ENCODE measurements at places on chromosomes 7 and 10.

GRCh38 chr7:151425670-151426440 is 14.1 kb downstream of the CRYGN start:
- peak; percentile 67 for DNase-seq

DNA sequence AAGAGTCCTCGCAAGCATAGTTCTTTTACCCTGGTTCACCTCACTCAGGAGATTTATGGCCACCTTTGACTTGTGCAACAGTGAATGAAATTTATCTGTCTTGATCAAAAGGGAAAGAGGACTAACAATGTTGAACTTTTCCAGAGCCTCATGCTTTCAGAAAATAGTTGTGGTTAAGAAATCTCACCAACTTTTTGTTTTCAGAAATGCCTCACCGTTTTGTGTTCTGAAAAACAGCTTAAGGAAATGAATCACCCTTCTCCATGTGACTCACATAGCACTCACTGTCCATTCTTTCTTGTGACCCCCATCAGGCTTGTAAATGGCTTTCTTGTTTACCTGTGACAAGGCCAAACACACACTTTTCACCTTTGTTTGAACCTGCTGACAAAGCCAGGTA is 148.6 kb upstream of the FAM3C start:
- peak; percentile 90 for DNase-seq

DNA sequence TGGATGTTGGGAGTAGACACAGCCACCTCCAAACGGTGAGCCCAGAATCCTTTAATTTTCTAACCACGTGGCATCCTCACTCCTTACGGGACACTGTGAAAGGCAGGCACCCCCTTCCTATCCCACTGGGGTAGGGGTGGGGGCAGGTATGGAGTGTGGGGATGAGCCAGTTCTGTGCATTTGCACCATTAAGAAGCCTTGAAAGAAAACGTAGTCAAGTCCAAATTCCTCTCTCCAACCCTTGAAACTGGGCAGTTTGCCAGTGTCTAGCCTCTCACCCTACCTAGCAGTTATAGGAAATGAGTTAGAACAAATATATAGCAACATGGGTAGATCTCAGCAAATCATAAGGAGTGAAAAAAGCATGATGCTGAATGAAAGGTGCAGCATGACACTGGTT is 92.4 kb upstream of the LEP start:
- DNase-seq: no peak

DNA sequence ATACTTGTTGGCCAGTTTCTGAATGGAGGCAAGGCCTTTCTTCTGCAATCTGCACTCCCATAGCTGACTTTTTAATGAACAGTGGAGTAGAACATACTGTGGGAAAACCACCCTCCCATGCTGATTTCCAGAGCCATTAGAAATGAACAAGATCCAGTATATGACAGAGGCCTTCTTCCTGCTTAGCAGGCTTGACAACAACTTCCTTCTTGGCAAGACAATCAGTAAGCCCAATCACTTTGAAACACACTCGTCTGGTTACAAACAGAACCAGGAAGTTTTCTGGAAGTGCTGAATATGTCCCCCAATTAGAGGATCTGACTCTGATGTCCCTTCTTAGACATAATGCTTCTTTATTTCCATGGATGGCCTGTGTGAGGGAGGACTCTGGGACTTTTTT is 103.4 kb downstream of the SAMD9 start:
- DNase-seq: no peak

DNA sequence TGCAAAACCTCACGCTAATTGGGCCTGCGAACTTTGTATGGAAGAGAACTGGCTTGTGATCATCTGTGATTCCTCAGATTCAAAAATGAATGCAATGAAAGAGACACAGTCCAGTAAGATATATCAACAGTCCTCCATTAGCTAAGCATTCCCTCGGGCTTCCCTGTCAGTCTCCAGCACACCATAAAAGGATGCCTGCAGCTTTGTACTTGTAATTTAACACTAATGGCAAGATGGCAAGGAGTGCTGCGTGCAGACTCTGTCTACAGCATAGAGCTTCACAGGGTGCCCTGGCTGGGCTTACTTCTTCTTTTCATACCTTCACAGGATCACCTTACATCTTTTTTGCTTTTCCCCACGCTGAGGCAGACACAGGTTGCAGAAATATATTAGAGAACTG is 200.0 kb downstream of the GFRA1 start:
- DNase-seq: no peak

DNA sequence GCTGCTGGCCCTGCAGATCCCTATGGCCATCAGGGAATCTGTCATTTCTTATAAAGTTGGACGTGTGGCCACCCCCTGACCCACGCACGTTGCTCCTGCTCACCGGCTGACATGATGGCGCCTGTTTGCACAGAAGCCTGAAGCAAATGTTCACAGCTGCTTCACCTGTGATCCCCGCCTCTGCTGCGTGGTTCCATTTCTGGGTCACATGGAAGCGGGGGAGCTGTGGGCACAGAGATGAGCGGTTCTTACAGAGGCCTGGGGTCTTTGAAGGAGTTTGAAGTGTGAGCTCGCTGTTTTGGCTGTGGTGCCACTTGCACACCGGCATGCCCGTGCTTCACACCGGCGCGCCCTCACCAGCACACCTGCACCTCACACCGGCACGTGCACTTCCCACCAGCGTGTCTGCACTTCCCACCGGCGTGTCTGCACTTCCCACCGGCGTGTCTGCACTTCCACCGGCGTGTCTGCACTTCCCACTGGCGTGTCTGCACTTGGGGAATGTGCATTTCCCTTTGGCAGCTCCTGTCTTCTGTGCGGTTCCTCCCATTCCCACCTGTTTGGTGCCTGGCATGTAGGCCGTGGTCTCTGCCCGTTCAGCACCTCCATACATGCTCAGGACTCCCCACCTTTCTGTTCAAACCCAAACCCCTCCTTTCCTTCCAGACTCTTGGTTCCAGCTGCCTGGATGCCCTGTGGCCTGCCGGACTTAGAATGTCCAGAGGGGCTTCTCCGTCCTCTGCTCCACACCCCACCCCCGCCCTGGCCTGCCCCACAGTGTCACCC is 86.7 kb downstream of the INPP5A start:
- DNase-seq: no peak

GRCh38 chr7:128937647-128938543 is at the start of gene IRF5:
TSS of gene IRF5 (plus strand) at chr7:128937927. CDS start at chr7:128942082, 4,155 bp downstream.
- DNase-seq: no peak

- no peak for DNase-seq
Measured at GRCh38 chr10:58209669-58210068, 58.0 kb downstream of the IPMK start.

DNA sequence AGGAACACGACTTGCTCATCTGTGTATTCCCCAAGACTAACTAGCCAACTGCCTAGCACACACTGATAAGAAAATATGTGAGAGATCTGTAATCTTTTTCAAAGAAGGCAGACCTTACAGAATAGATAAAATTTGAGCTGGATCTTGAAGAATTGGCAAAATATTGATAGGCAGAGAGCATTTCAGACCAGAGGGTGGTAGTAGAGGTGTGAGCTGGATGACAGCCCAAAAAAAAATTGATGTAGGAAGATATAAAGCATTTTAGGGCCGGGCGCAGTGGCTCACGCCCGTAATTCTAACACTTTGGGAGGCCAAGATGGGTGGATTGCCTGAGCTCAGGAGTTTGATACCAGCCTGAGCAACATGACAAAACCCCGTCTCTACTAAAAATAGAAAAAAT is 1.2 kb upstream of the ZNF746 start:
- DNase-seq: no peak

- DNase-seq: no peak
Measured at GRCh38 chr7:35721288-35721687, 26.4 kb upstream of the HERPUD2 start.

DNA sequence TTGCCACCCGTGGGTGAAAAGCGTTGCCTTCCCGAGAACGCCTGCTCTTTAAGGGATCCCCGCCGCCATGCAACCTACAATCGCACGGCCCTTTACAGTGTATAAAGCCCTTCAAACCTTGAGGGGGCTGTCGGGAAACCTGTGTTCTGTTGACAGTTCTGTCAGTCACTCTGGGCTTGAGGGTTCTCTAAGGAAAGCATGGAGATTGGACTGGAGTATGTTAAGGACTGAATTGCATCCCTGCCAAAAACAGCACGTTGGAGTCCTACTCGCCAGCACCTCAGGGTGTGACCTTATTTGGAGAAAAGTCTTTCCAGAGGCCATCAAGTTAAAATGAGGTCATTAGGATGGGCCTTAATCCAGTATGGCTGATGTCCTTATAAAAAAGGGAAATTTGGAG is 70.6 kb downstream of the PFKFB3 start:
- DNase-seq: no peak

DNA sequence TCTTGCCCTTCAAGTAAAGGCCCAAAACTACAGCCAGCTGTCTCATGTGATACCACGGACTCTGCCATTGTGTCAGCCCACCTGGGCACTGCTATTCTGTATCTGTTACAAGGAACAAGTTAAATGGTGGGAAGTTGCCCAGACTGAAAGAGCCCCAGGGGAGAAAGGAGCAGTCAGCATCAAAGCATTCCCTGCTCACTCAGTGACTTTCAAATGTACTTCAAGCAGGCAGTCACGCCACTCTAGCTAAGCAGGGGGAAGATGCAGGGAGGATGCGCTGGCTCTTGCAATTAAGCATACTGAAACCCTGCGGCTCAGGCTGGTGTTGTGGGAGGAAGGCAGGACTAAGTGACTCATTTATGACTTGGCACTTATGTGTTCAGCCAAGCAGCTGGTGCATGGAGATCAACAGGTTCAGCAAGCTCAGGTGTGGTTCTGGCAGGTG is 1249.6 kb downstream of the TYW1 start:
- DNase-seq: no peak

DNA sequence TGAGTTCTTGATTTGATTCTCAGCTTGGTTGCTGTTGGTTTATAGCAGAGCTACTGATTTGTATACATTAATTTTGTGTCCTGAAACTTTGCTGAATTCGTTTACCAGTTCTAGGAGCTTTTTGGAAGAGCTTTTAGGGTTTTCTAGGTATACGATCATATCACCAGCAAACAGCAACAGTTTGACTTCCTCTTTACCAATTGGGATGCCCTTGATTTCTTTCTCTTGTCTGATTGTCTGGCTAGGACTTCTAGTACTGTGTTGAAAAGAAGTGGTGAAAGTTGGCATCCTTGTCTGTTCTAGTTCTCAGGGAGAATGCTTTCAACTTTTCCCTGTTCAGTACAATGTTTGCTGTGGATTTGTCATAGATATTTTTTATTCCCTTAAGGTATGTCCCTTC is 86.2 kb downstream of the PLXDC2 start:
- DNase-seq: no peak

GRCh38 chr10:26491934-26492333 is 53.8 kb downstream of the APBB1IP start:
- no peak for DNase-seq

DNA sequence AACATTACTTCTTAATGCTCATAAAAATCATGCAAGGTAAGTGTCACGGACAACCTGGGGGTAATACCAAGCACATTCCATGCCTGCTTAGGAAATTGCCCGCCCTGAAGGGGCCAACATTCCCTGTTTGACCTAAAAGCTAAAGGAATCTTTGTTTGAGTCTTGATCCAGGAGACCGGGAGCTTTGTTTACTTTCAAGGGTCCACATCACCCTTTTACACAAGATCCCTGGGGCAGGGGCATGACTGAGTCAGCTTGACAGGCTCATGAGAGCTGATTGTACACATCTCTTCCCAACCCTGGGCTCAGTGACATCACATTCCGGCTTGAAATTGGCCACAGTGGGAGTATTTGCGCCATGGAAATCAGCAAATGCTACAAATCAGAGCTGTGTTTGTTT is 248.1 kb upstream of the HABP2 start:
- DNase-seq: no peak

GRCh38 chr7:116570306-116570705 is 45.5 kb downstream of the CAV1 start:
- DNase-seq: no peak

DNA sequence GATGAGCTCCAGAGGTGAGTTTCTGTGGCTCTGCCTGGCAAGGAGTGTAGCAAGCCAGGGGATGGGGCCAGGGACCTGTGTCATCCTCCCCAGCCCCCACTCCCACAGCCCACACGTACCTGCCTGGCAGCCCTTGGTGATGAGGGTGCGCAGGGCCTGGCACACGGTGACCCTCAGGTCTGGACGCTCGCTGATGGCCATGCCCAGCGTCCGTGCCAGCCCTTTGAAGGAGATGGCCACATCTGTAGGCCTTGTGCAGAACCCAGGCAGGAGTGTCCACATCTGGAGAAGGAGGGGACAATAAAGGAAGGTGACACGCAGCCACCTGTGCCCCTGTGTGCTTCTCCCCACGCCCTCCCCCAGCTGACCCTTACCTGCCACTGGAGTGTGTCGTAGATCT is 27.7 kb downstream of the RRP12 start:
- DNase-seq: no peak

- no peak for DNase-seq
Measured at GRCh38 chr10:76315240-76315639, 883.8 kb downstream of the LRMDA start.

DNA sequence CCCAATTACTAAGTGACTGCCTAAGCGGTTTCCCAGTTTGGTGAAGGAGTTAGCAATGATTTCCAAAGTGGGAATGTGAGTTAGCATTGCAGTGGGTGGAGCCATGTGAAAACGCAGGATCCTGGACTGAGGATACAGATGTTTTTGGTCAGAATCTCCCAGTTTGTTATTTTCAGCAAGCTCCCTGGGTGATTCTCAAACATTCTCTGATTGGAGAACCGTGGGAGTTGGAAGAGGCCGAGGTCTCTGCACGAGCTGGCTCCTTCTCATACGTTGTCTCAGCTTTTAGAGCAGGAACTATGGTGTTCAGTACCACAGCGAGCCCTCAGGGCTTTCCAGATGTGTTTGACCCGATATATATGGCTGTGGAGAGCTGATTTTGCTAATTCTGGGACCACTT is 396.5 kb upstream of the NPVF start:
- DNase-seq: no peak

DNA sequence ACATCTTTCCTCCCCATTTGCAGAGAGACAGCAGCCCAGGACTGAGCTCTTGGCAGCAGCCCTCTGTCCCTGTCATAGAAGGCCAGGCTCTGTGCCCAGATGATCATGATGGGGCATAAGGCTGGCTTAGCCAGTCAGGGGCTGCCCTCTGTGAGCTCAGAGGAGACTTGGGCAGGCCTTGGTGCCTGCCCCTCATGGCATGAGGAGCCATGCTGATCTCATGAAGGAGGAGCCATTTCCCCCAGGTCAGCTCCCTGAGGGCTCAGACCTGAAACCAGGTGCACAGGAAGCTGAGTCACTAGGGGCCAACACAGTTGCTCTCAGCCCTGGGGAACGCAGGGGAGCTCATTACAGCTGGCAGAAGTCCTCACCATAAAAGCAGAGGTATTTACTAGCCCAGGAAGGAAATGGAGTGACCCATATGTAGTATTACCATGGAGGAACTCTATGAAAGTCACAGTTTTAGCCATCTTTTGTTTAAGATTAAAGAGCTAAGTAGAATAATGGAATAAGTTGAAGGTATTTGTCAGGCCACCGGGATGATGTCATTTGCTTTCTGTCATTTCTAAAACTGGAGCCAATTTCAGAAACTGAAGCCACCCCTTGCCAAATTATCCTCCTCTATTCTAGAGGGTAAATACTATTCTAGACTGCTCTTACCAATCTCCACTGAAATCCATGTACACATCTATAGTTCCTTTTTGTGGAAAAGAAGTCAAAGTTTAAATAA is 362.4 kb upstream of the ZNF32 start:
- DNase-seq: no peak
